ENCODE measurements at places on chromosomes 5 and 9.

GRCh38 chr9:6783753-6784152 lies 26.0 kb downstream of the KDM4C start:
- no peak for DNase-seq

DNA sequence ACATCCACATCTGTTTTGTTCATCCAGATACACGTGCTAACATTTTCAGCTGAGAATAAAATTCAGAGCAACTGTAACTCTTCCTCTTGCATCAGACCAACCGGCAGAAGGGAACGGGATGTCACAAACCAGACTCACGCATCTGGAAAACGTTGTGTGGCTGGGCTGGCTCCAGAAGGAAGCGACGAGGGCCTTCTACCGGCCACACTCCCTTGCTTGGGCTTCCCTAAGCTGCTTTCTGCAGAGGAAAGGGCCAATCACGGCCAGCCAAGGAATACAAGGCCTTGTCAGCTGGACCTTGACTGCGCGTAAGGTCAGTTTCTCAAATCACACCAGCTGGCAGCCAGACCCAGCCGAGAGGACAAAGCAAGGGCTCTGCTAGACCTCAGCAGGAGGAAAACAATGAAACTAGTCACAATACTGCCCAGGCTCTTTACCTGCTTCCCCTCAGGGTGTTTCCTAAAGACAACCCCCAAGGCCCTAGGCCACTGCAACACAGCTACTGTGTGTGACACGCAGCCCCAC lies 106.1 kb downstream of the THBS4 start:
- peak; percentile 93 for DNase-seq

DNA sequence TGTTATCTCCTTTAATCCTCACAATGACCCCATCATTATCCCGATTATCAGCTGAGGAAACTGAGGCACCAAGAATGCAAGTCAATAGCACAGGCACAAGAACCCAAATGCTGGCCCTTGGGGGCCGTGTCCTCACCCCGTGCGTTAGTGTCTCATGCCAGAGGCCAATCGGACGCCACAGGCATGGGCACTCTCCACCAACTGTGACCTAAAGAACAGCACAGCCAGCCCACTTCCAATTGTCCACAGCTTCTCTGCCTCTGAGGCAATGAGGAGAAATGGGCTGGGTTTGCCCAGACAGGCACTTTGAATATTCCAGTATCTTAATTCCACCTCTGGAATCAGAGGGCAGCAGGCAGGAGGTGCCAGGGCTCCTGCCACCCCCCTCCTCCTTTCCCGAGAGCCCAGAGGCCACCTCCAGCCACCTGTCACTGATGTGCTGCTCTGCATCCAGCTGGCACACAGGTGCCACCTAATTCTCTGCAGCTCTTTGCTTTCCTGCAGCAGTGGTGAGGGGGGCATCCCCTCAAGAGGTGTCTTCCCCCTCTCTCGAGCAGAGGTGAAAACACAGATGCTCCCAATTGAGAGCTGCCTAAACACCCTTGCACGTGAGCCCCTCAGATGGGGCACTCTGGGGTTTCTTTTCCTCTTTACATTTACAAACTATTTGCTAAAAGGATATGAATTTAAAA lies 107.5 kb downstream of the ROR2 start:
- peak; percentile 64 for DNase-seq

- DNase-seq: no peak
Measured at GRCh38 chr9:31103836-31104235, 1280.6 kb upstream of the ACO1 start.

- no peak for DNase-seq
Measured at GRCh38 chr5:78009937-78010527, 233.9 kb upstream of the TBCA start.

GRCh38 chr5:146878476-146879172 lies at the start of gene PPP2R2B:
Gene PPP2R2B, minus strand, starts transcription at chr5:146878757.
- no peak for DNase-seq

DNA sequence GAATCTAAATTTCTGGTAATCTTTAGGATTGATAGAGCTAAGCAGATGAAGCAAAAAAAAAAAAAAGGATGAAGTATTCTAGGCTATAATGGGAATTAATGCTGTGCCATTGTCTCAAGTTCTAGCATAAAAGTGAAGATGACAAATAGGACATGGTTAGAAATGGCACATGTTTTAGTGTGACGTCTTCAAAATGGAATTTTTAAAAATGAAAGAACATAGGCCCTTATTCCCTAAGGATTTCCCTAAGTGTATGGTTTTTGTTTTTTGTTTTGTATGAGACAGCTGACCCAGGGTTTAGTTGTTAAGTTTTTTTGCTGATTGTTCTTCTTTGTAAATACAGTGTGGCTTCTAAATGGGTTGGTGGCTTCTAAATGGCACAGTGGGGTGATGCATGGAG lies 7.1 kb downstream of the TLE4 start:
- DNase-seq: no peak

DNA sequence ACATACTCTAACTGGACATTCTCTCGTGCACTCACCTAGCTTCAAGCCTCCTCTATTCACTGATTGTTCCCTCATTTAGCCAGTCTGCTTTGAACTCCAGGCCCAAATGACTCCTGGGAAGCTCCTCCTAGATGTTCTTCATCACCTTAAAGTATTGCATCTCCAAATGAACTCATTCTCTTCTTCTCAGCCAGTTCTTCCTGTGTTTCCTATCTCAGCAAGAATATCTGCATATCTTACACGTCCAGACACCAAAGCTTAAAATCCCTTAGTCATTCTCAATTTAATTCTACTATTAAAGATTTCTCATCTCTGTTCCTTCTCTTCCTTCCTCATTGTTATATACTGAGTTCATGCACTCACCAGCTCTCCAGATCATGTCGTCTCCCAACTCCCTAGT lies 118.6 kb upstream of the DAB2 start:
- DNase-seq: no peak

DNA sequence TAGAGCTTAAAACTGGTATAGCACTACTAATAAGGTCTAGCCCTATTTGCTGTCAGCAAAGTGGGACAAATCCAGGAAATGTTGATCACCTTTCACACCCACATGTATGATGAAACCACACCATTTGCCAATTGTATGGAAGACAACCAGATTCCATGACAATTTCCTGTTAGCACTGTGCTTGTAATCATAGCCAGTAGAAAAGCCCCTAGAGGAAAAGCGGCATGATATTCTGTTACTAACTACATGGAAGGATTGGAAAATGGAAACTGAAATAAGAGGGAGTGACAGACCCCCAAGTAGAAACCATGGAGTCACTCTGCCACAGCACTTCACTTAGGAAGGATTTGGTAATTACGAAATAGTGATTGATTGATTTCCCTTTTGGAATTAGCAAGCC lies 923 bp downstream of the SPATA6L start:
- DNase-seq: no peak

DNA sequence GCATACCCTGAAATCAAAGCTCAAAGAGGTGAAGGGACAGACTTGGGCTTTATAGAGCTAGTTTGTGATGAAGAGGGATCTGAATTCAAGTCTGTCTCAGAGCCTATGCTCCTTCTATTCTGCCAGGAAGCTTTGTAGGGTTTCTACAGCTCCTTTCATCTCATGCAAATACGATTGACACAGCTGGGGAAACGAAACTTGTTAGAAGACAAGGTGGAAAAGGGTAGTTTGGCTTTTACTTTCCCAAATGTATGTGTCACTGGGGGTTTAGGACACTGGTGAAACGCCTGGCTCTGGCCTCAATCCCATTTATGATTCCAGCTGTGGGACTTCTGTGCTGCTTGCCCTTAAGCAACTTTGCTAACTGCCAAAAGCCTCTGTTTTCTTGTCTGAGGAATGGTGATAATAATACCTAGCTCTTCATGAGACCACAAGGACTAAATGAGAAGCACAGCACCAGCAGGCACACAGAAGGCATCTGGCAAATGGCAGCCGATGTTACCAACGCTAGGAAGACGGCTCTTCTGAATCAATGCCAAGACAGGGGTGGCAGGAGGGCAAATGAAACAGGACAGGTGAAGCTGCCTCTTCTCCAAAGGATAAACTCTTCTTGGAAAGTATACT lies 70.3 kb upstream of the EQTN start:
- DNase-seq: no peak

DNA sequence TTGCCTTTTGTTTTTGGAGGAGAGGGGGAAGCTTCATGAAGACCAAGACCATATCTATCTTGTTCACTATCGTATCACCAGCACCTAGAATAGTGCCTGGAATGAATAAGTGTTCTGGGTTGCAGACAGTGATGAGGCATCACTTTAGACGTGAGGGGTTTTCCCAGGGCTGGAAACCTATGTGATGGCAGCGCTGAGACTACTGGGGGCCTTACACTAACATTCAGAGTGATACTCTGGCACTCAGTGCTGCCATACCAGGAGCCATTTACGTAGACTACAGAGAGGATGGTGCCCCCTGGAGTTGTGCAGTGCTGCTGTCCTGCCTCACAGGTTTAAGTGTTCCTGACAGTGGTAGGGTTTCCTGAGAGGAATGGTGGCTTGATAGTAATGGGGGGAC lies 6.9 kb downstream of the CCL19 start:
- DNase-seq: no peak

DNA sequence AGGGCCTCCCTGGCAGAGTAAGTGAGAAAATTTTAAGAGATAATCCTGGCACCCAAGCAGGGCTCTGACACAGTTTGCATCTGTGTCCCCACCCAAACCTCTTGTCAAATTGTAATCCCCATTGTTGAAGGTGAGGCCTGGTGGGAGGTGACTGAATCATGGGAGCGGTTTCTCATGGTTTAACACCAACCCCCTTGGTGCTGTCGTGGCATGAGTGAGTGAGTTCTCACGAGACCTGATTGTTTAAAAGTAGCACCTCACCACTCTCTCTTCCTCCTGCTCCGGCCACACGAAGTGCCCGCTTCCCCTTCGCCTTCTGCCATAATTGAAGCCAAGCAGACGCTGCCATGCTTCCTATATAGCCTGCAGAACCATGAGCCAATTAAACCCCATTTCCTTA lies 80.1 kb downstream of the FBXW11 start:
- DNase-seq: no peak

DNA sequence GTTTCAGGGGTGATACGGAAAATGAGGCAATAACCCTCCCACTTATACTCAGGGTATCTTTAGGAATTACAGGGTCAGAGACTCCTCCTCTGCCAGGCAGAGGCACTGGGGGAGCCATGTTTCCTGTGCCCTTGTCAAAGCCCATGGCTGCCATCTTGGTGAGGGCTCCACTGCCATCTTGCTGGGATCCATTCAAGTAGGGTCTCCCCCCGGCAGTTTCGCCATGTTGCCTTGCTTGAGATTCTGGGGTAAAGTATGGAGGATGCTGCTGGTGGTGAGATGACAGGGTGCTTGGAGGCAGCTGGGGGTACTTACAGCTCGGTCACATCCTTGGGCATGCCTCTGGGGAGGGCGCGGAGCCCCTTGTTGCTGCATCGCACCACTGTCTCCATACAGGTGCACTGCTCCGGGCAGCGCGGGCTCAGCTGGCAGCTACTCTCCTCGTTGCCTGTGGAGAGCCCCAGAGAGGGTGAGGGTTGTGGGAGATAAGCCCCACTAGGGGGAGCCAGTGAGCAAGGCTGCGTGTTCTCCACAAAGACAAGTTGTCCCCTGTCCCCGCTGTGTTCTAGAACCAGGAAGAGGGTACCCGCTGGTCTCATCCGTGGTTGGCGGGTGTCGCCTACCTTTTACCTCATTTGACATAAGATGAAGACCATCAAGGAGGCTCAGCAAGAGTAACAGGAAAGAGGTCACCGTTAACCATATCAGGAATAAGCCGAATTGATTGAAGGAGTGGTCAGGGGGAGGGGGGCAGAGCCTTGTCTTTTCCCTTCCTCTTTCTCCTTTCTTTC lies 169.0 kb upstream of the PANK3 start:
- DNase-seq: peak; percentile 80

DNA sequence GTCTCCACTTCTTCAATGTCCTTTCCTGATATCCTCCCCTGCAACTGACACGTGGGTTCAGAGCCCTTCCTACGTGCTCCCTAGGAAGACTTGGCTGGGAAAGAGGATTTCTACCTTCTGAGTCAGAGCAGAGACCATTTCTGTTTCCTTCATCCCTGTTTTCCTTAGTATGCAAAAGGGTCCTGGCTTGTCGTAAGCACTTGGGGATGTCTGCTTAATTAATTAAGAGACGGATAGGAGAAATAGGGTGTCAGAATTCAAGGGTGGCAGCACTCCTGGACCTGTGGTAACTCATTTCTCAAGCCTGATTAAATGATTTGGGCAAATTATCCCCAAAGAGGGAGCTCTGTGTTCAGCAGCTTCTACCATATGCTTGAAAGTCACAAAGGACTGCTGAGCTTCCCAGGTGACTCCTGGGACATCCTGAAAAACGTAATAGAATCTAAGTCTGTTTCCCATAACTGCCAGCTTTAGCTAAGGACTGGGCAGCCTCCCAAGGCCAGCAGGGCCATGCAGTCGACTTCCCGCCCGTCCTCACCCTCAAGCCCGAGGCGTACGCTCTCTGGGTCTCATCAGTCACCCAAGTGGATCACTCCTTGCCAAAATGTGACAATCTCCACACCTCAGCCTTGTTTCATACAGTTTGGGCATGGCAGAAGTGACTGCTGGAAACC lies 20.5 kb downstream of the ABCA1 start:
- no peak for DNase-seq

DNA sequence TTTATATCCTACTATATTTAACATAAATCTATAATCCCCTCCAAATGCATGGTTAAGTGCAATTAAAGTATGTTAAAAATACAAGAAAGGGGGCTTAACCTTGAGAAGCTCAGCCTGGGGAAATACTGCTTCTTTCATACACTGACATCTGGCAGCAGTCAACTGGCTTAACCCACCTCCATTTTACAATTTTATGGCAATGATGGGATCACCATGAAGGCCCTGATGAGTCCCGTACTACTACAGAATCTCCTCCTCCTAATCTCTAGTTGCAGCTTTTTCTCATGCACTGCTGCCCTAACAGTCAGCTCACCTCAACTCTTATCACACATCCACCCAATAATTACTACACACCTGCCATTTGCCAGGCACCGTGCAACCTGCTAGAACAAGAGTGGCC lies 40.9 kb downstream of the ZNF608 start:
- no peak for DNase-seq

GRCh38 chr5:122586351-122586750 lies 188.5 kb upstream of the SNX2 start:
- DNase-seq: no peak

DNA sequence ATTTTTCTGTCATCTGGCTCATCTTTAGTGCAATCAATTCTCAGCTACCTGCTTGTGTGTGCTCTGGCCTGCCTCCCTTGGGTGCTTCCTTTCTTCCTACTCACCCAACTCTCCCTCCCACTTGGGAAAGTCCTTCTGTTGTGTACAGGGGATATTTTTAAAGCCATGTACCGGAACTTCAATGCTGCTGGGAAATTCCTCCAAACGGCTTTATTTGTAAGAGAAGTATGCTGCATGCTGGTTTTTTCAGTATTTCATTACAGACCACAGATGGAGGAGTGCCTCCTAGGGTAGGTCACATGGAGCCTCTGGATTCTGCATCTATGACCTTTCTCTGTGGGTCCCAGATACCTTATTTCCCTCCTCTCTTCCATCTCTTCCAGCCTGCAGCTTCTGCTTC lies 5.4 kb upstream of the HMHB1 start:
- no peak for DNase-seq

- DNase-seq: no peak
Measured at GRCh38 chr5:126441230-126441629, 18.0 kb downstream of the GRAMD2B start.
